Osteoblast (primary cell): ENCODE measurements at places on chromosomes 12 and 14. TPM values are rescaled to one million over a fixed set of nuclear protein-coding genes. Genes with fewer than 3 reads are reported as not detected.

Gene PRIMA1
- not detected in 2 replicates for total RNA-seq

- H3K4me1 ChIP-seq: peaks cover 19% of the 10 kb centered on the region
- no peak for DNase-seq
- peaks cover 30% of the 10 kb centered on the region for H3K36me3 ChIP-seq
- no peaks in the 10 kb centered on the region for H3K27me3 ChIP-seq
- no peak overlapping the region for H3K27ac ChIP-seq
These were observed 17.2 kb upstream of the AKAP5 start for GRCh38 chr14:64447876-64448670.

DNA sequence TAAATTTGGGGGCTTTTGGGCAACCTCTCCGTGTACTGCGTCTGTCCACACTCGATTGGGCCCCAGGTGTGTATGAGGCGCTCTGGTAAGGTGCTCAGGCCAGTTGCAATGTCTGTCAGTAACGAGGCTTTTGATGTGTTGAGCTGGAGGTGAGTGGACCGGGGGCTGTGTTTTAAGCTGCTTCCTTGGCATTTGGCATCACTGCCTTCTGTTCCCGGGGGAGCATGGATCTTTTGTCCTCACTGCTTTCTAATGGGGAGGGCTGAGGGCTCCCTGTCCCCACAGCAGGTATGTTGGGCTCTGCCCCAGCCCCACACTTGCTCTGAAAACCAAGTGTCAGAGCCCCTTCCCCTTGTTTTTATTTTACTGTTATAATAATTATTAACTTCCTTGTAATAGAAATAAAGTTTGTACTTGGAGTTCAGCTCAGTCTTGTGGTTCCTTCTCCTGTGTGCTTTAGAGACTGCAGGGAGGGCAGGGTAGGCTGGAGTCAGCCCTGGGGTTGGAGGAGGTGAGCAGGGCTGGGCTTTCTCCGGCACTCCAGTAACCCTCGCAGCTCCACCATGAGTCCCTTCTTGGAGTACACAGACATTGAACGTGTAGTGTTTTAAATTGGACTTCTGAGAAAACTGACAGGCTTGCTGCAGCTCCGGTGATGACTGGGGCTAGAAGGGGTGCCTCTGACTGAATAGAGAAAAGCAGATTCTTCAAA is 28.0 kb downstream of the TRAFD1 start:
- peaks cover 55% of the 10 kb centered on the region for H3K36me3 ChIP-seq
- no peaks in the 10 kb centered on the region for H3K27me3 ChIP-seq
- H3K4me3 ChIP-seq: no peak overlapping the region
- peaks cover under 1% of the 10 kb centered on the region for H3K4me1 ChIP-seq
- no peak overlapping the region for H3K27ac ChIP-seq

Gene BIN2
- under 0.01 TPM in 1 of 2 replicates, not detected in the other for total RNA-seq

Gene PROX2
- not detected in 2 replicates for total RNA-seq

Gene PRR4
- 2.7 and 2.9 TPM in 2 replicates for total RNA-seq

Gene DPY19L2
- total RNA-seq: 1.1 and 2.7 TPM in 2 replicates

- H3K27me3 ChIP-seq: peaks cover 15% of the 10 kb centered on the region
- H3K4me1 ChIP-seq: no peaks in the 10 kb centered on the region
- no peaks in the 10 kb centered on the region for H3K36me3 ChIP-seq
- DNase-seq: peak; percentile 65
- H3K4me3 ChIP-seq: no peak overlapping the region
These were observed 130.5 kb upstream of the CRY1 start for GRCh38 chr12:107223821-107224220.

Gene SLC10A1
- not detected in 2 replicates for total RNA-seq

- H3K27me3 ChIP-seq: no peaks in the 10 kb centered on the region
- no peaks in the 10 kb centered on the region for H3K36me3 ChIP-seq
- no peak for DNase-seq
- no peak overlapping the region for H3K27ac ChIP-seq
- peaks cover 7% of the 10 kb centered on the region for H3K4me1 ChIP-seq
- no peak overlapping the region for H3K4me3 ChIP-seq
These were observed 60.8 kb upstream of the EEA1 start for GRCh38 chr12:92989715-92990484.

- no peaks in the 10 kb centered on the region for H3K4me1 ChIP-seq
- DNase-seq: no peak
- peaks cover 14% of the 10 kb centered on the region for H3K36me3 ChIP-seq
- H3K27me3 ChIP-seq: no peaks in the 10 kb centered on the region
- no peak overlapping the region for H3K4me3 ChIP-seq
These were observed 65.7 kb downstream of the WNK1 start for GRCh38 chr12:817941-818600.

Gene GDF3
- not detected in 2 replicates for total RNA-seq

Gene EMP1
- 106 and 114 TPM in 2 replicates for total RNA-seq

Gene HEATR5A
- 38.3 and 46.0 TPM in 2 replicates for total RNA-seq

Gene ALDH1L2
- total RNA-seq: 55.4 and 63.9 TPM in 2 replicates

- H3K27me3 ChIP-seq: no peaks in the 10 kb centered on the region
- DNase-seq: no peak
- no peaks in the 10 kb centered on the region for H3K36me3 ChIP-seq
- H3K4me1 ChIP-seq: peaks cover 34% of the 10 kb centered on the region
- no peak overlapping the region for H3K4me3 ChIP-seq
- no peak overlapping the region for H3K27ac ChIP-seq
These were observed 200.1 kb upstream of the FRMD6 start for GRCh38 chr14:51451561-51451960.

Gene CLEC1A
- total RNA-seq: under 0.01 TPM in 1 of 2 replicates, not detected in the other
